Epithelial cell of proximal tubule (primary cell): ENCODE measurements at places on chromosomes 5 and 9.

DNA sequence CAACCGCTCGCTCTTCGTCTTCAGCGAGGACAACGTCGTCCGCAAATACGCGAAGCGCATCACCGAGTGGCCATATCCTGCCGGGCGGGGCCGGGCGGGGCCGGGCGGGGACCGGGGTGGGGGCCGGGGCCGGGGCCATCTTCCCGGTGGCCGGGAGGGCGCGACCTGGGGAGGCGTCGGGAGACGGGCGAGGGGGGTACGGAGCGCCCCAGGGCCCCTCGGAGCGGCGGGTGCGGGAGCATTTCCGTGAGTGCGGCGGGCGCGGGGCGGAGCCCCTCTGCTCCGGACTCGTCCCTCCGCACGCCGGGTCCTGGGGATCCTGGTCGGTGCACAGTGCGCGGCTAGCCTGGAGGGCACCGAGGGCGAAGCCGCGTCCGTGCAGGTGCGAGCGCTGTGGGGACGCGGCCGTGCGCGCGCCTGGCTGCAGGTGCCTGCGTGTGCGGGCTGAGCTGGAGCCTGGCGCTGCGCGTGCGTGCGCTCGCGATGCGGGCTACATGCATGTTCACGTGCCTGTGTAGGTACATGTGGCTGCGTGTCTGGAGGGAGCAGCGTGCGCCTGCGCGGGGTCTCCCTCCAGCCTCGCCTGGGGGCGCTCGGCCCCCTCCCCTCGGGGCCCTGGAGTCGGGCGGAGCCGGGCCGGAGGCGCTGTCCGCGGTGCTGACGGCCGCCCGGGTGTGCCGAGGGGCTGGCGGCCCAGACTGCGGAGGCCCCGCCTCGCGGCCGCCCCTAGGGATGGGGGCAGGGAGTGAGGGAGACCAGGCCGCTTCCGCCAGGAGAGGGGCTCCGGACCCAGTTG is 762 bp downstream of the CACNA1B start:
- DNase-seq = no peak

- peak; percentile 73 for DNase-seq
Measured at GRCh38 chr9:5922192-5922591, 31.5 kb downstream of the MLANA start.

- DNase-seq = no peak
Measured at GRCh38 chr5:120239086-120239485, 225.0 kb upstream of the PRR16 start.

- no peak for DNase-seq
Measured at GRCh38 chr5:135578305-135578684, 496 bp downstream of the CXCL14 start.

- DNase-seq = no peak
Measured at GRCh38 chr9:131473891-131474290, 28.8 kb upstream of the POMT1 start.

GRCh38 chr5:179408611-179409010 is 63.4 kb upstream of the ADAMTS2 start:
- DNase-seq = no peak

DNA sequence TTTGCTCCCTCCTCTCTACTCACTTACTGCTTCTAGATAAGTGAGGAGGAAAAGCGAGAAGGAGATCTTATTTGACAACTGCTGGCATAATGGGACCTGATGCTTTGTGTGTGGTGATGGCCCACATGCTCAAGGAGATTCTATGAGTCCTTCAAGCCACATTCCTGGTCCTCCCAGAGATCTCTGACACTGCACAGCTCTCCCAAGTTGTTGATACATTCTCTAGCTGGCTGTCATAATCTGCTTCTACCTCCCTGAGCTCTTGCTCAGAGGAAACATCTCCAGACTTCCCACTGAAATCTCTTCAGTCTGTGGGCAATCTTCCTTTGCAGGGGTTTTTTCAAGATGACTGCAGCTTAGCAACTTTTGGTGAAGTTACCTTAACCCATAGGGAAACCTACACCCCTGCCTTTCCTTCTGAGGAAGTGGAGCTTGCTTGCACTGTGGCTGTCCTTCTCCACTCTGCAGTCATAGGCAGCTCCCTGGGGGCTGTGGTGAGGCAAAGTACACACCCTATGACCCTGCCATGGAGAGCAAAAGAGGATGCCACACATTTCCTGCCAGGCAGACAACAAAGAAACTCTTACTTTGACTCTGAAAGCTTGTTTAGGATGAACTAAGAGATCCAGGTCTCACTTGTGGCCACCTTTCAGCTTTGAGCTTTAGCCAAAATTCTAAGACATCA is 163.8 kb downstream of the TMEM38B start:
- no peak for DNase-seq

GRCh38 chr9:131018621-131019020 is 9.6 kb downstream of the LAMC3 start:
- no peak for DNase-seq

- no peak for DNase-seq
Measured at GRCh38 chr5:179370490-179371120, 25.3 kb upstream of the ADAMTS2 start.

DNA sequence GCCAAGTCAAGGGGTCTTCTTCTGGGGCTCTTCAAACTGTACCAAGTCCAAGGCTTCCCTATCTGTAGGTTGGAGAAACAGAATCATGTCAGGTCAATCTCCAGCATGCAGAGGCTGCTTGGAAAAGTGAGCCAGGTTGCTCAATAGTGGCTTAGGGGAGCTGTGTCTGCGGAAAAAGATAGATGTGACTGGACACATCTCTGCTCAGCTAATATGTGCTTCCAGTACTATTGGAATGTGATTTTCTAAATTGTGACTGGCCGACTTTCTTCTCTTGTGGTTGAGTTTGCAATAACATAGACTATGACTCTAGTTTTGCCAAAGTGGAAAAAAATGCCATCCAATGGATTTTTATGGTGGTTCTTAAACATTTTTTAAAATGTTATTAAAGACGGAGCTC is 136.7 kb downstream of the BOD1 start:
- DNase-seq = no peak

GRCh38 chr5:132264546-132265335 is 7.2 kb downstream of the PDLIM4 start:
- DNase-seq = no peak

DNA sequence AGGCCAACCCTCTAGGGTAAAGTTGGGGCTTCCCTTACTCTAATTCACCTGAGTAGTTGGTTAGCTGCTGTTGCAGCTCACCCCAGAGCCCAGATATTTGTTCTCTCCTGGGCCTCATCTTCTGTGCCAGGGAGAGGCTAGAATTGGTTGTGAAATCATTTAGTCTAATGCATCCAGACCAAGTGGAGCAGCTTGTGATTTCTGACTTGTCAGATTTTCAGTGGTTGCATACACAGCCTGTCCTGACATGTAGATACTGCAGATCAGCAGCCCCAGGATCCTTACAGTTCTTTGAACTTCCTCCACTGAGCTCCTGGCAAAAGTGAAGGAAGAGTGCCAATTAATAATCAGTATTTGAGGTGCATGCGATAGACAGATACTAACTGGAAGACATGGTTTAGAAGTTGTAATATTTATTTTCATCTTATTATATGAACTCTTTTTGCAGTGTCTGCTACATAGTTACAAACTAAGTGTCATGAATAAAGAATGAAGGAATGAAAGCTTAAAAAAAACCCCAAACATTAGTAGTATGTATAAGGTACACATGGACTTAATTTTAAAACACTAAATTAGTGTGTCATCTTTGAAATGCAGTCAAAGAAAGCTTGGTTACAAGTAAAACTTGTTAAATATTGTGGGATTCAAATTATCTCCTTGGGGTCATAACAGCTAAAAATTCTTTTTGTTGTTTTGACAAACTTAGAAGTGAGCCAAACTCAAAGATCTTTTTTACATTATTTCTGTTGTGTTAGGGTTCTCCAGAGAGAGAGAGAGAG is 128.5 kb downstream of the VPS13A start:
- DNase-seq = no peak

DNA sequence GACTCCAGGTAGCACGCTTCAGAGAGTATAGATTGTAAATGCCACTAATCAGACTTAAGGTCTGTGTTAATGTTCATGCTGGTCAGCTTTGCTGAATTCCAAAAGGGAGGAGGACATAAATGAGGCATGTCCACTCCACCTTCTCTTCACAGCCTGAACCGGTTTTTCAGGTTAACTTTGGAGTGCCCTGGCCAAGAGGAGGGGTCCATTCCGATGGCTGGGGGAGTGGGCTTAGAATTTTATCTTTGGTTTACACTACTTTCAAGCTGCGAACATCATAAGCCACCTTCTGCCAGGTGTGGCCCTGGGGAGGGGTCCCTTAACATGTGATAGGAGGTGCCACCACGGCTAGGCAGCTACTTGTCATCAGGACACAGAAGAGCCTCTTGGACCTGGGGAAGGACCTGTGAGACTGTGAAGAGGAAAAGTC is 24.2 kb downstream of the ABO start:
- no peak for DNase-seq

- no peak for DNase-seq
Measured at GRCh38 chr5:93107805-93108520, 473.1 kb downstream of the NR2F1-AS1 start.

GRCh38 chr5:76838481-76839261 is 11.1 kb upstream of the S100Z start:
- no peak for DNase-seq

DNA sequence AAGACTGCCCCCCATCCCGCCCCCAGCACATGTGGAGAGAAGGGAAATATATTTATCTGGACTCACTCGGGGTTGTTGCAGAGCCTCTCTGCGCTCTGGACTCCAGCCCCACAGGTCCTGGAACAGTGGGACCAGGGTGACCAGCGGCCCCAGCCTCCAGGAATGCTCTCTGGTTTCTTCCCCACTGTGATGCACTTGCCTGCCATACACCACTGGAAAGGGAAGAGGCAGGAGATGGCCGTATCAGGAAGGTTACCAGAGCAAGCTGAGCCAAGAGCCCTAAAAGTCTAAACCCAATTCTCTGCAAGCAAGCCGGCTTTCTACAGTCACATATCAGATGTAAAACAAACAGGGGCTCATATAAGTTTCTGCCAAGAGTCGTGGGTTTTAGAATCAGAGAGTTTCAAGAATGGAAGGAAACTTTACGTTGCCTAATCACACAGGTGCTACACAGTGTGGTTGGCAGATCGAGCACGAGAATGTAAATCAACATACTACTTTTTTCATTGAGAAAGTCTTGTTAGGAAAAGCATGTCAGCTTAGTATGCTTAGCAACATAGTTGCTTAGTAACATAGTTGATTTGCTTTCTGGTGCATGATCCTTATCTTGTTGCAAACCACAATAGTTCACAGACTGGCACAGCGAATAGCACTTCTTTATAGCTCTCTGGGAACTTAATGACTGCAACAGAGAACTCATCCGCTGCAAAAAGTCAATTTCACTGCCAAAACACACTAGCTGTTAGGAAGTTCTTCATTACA is 201.2 kb downstream of the TARS1 start:
- no peak for DNase-seq

- DNase-seq = no peak
Measured at GRCh38 chr5:168120401-168121137, 170.9 kb upstream of the WWC1 start.

DNA sequence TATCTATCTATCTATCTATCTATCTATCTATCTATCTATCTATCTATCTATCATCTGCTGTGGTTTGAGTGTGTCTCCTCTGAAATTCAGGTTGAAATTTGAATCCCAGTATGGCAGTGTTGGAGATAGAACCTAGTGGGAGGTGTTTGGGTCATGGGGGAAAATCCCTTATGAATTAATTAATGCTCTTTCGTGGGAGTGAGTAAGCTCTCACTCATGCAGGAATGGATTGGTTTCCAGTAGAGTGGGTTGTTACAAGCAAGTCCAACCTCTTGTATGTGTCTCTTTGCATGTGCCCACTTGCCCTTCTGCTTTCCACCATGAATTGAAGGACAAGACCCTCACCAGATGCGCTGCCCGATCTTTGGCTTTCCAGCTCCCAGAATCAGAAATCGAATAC is 113.0 kb downstream of the ANXA1 start:
- DNase-seq = peak; percentile 54

DNA sequence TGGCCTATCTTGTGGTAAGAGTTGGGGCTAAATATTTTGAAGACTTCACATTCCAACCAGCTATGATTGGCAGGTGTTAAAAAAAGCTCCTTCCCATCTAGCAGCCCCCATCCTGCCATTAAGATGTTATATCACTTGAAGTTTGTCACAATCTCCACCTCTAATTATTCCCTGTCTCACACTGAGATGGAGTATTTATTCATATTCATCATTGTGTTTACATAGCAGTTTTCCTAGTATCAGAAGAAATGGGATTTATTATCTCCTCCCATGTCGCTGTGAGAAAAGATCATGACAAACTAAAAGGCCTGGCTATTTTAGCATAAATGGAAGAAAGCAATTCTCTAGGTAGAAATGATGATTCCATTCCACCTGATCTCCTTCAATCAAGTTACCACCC is 653.6 kb downstream of the GABRG2 start:
- no peak for DNase-seq

- DNase-seq = no peak
Measured at GRCh38 chr9:100011062-100011681, 87.6 kb downstream of the ERP44 start.

DNA sequence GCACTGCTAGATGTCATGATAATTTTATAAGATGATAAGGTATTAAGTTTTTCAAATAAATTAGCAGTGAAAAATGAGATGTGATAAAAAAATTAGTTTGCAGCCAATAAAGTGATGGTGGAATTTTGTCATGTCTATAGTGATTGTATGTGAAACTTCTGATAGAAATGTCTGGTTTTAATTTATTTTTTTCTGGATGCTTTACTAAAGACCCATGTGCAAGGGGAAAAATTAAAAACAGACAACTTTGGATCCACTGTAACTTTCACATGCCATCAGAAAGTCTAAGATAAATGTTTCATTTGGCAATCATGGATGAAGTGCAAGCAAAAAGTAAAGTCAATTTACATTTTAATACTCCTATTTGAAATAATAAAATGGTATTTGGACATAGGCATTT is 4.4 kb upstream of the NDUFS4 start:
- no peak for DNase-seq

GRCh38 chr5:133340002-133340755 is 272.2 kb downstream of the FSTL4 start:
- no peak for DNase-seq

DNA sequence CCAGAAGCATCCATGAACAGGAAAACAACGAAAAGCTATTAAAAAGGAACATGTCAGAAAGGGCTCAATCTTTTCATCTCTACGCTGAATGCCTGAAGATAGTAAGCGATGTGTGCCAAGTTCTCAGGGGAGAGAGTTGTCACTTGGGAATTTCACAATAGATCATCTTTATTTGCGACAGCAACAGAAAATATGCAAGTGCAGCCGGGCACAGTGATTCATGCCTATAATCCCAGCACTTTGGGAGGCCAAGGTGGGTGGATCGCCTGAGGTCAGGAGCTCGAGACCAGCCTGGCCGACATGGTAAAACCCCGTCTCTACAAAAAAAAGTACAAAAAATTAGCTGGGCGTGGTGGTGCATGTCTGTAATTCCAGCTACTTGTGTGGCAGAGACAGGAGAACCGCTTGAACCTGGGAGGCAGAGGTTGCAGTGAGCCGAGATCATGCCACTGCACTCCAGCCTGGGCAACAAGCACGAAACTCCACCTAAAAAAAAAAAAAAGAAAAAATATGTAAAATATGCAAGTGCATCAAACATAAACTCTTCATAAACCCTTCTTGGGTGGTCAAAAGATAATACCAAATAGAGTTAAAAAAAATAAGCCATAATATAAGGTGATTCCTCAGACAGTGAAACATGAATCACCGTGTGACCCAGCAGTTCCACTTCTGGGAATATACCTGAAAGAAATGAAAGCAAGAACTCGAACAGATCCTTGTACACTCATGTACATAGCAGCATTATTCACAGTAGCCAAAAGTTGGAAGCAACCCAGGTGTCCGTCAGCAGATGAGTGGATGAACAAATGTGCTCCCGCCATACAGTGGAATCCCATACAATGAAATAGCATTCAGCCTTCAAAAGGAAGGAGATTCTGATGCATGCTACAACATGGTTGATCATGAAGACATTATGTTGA is 16.2 kb downstream of the SFXN1 start:
- no peak for DNase-seq
